ENCODE measurements at places on chromosomes 7 and 10. TPM values are rescaled to one million over a fixed set of nuclear protein-coding genes. Genes with fewer than 3 reads are reported as not detected.

RGR gene
- not detected for polyA plus RNA-seq

SPAG6 gene
- polyA plus RNA-seq: 1.3 TPM

WEE2 gene
- polyA plus RNA-seq: 0.10 TPM

IFIT1B gene
- polyA plus RNA-seq: 0.11 TPM
